ENCODE measurements at places on chromosomes 13 and 19. TPM values are rescaled to one million over a fixed set of nuclear protein-coding genes. Genes with fewer than 3 reads are reported as not detected.

LILRB3 gene
- total RNA-seq, result not detected

ZNF350 gene
- total RNA-seq, result 24.2 TPM

ZNF610 gene
- not detected for total RNA-seq

DNA sequence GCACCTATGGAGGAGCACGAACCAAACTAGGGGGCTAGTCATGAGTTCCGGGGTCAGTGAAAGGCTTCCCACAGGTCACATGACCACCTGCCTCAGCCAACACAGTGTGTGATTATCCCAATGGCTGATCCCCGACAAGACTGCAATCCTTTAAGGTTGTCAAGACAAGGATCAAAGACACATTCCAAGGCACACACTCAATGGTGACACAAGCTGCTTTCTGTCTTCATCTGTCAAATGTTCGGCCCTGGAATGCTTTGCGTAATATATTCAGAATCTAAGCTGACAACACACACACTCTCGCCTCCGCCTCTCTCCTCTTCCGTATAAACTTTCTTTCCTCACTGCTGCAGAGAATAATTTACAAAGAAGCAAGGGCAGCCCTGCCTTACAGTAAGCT is 11.7 kb downstream of the RANBP3 start:
- H3K27me3 ChIP-seq, result no peaks in the 10 kb centered on the region
- H3K27ac ChIP-seq, result peak overlapping the region; percentile 73
- no peaks in the 10 kb centered on the region for H3K36me3 ChIP-seq
- H3K4me3 ChIP-seq, result no peak overlapping the region
- no peak for DNase-seq

DNA sequence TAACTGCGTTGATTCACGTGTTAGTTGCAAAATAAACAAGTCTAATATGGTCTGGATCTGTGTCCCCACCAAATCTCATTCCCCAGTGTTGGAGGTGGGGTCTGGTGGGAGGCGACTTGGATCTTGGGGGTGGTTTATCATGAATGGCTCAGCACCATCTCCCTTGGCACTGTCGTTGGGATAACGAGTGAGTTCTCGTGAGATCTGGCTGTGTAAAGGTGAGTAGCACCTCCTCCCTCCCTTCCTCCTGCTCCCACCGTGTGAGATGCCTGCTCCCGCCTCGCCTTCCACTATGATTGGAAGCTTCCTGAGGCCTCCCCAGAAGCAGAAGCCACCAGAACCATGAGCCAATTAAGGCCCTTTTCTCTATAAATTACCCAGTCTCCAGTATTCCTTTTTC is 4.8 kb downstream of the PEAK3 start:
- no peak overlapping the region for H3K4me3 ChIP-seq
- DNase-seq, result no peak
- H3K27me3 ChIP-seq, result no peaks in the 10 kb centered on the region
- H3K27ac ChIP-seq, result no peak overlapping the region
- H3K4me1 ChIP-seq, result peaks cover 54% of the 10 kb centered on the region

GRCh38 chr19:23314505-23315251 is 64.5 kb upstream of the ZNF724 start:
- DNase-seq, result no peak
- no peak overlapping the region for H3K4me3 ChIP-seq
- no peaks in the 10 kb centered on the region for H3K4me1 ChIP-seq
- H3K27me3 ChIP-seq, result no peaks in the 10 kb centered on the region

- H3K27me3 ChIP-seq, result peaks cover 55% of the 10 kb centered on the region
- DNase-seq, result no peak
- no peaks in the 10 kb centered on the region for H3K36me3 ChIP-seq
- H3K4me1 ChIP-seq, result peaks cover 10% of the 10 kb centered on the region
- H3K4me3 ChIP-seq, result no peak overlapping the region
Measured at GRCh38 chr19:718251-718951, 9.7 kb downstream of the PALM start.

DNA sequence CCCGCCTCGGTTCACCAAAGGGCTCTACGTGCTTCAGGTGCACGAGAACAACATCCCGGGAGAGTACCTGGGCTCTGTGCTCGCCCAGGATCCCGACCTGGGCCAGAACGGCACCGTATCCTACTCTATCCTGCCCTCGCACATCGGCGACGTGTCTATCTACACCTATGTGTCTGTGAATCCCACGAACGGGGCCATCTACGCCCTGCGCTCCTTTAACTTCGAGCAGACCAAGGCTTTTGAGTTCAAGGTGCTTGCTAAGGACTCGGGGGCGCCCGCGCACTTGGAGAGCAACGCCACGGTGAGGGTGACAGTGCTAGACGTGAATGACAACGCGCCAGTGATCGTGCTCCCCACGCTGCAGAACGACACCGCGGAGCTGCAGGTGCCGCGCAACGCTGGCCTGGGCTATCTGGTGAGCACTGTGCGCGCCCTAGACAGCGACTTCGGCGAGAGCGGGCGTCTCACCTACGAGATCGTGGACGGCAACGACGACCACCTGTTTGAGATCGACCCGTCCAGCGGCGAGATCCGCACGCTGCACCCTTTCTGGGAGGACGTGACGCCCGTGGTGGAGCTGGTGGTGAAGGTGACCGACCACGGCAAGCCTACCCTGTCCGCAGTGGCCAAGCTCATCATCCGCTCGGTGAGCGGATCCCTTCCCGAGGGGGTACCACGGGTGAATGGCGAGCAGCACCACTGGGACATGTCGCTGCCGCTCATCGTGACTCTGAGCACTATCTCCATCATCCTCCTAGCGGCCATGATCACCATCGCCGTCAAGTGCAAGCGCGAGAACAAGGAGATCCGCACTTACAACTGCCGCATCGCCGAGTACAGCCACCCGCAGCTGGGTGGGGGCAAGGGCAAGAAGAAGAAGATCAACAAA is 2.6 kb downstream of the PCDH17 start:
- peak; percentile 67 for DNase-seq
- H3K27me3 ChIP-seq, result peaks cover 58% of the 10 kb centered on the region
- H3K36me3 ChIP-seq, result no peaks in the 10 kb centered on the region
- peak overlapping the region; percentile 31 for H3K27ac ChIP-seq
- peaks cover 36% of the 10 kb centered on the region for H3K4me1 ChIP-seq

DNA sequence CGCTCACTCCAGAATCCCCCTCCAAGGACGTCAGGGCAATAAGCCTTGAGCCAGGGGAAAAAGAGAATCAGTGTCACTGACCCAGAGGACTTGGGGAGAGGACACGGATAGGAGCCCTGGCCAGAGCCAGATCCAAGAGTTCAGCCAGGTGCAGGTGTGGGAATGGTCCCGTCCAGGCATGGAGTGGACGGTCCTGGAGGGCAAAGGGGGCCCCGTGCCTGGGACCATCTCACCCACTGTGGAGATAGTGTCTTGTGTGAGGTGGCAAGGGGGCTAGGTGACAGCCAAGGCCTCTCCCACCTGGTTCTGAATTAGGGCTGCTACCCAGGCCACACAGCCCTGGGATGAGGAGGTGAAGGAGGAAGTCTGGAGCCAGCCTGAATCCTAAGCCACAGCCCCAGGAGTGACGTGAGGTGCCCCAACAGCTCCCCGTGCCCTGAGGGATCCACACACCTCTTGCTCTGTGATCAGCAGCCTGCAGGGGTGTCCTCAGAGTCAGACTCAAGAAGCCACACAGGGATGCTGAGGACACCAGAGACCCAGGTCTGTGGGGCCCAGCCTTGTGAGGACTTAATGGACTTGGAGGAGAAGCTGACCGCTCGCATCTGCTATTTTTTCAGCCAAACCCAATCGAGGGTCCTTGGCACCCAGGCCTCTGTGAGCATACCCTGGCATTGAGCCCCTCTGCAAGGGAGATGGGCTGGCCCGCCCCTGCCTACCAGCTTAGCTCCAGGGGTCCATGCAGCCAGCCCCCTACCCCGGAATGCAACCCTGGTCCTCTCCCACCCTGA is 16.4 kb upstream of the ZNF14 start:
- H3K4me3 ChIP-seq, result no peak overlapping the region
- DNase-seq, result peak; percentile 17
- no peaks in the 10 kb centered on the region for H3K36me3 ChIP-seq
- H3K27ac ChIP-seq, result no peak overlapping the region
- no peaks in the 10 kb centered on the region for H3K4me1 ChIP-seq

GRCh38 chr13:23965346-23965745 is 68.0 kb upstream of the C1QTNF9B start:
- peaks cover 17% of the 10 kb centered on the region for H3K4me1 ChIP-seq
- H3K36me3 ChIP-seq, result no peaks in the 10 kb centered on the region
- H3K27ac ChIP-seq, result no peak overlapping the region
- no peaks in the 10 kb centered on the region for H3K27me3 ChIP-seq
- no peak for DNase-seq

- no peaks in the 10 kb centered on the region for H3K36me3 ChIP-seq
- H3K27ac ChIP-seq, result no peak within 1 kb of the TSS
- no peak within 1 kb of the TSS for H3K4me3 ChIP-seq
- H3K27me3 ChIP-seq, result peaks cover 5% of the 10 kb centered on the region
- peak; percentile 2 for DNase-seq
- H3K4me1 ChIP-seq, result peaks cover 49% of the 10 kb centered on the region
Measured at GRCh38 chr19:58352760-58353671, at the start of gene A1BG. Gene A1BG, minus strand, starts transcription at chr19:58353492. Its CDS starts 55 bp downstream, at chr19:58353437.

- no peak overlapping the region for H3K4me3 ChIP-seq
- H3K4me1 ChIP-seq, result no peaks in the 10 kb centered on the region
- no peak for DNase-seq
Measured at GRCh38 chr13:79171141-79172061, 234.7 kb downstream of the RBM26 start.

DNA sequence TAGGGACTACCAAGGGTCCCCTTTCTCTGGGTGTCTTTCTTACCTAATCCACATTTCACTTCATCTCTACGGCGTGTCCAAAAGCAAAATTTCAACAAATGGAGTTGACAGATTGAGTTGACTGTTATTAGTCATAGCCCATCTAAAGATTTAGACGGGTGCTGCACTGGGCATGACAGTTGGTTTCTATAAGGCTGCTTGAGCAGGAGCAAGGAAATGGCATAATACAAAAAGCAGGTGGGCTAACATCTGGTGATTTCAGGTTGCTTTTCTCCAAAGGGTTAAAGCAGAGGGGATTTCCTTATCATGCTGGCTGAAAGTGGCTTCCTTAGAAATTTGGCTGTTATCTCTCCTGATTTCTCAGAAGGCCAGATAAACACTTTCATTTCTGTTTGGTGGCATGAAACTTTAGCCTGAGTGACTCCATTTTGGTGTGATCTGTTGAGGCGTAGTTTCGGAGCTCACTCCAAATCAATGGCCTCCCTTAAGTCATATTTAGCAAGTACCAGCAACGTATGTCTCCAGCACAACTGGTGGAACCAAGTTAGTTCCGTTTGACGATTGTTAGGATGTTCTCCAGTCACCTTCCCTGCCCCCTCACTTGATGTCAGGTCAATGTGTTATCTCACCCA is 440.4 kb downstream of the FGF9 start:
- H3K4me1 ChIP-seq, result no peaks in the 10 kb centered on the region
- H3K4me3 ChIP-seq, result no peak overlapping the region
- peaks cover 32% of the 10 kb centered on the region for H3K27me3 ChIP-seq
- H3K27ac ChIP-seq, result no peak overlapping the region
- DNase-seq, result no peak

- H3K4me3 ChIP-seq, result no peak overlapping the region
- H3K27me3 ChIP-seq, result no peaks in the 10 kb centered on the region
- peaks cover 8% of the 10 kb centered on the region for H3K4me1 ChIP-seq
- DNase-seq, result no peak
- H3K36me3 ChIP-seq, result no peaks in the 10 kb centered on the region
- H3K27ac ChIP-seq, result no peak overlapping the region
Measured at GRCh38 chr13:98599502-98600328, 22.8 kb upstream of the STK24 start.

GRCh38 chr19:17499648-17500446 is 11.6 kb upstream of the PGLS start:
- H3K4me3 ChIP-seq, result no peak overlapping the region
- H3K27ac ChIP-seq, result peak overlapping the region; percentile 47
- peaks cover 32% of the 10 kb centered on the region for H3K36me3 ChIP-seq
